Stimulated activated CD8-positive, alpha-beta memory T cell treated with anti-CD3 and anti-CD28 coated beads, Interleukin-2, amount 100 ng/mL, for 1 hour (primary cell): ENCODE measurements at places on chromosomes 1 and 21.

- DNase-seq, result no peak
Observed at GRCh38 chr1:64472040-64472376, 2.1 kb downstream of the CACHD1 start.

DNA sequence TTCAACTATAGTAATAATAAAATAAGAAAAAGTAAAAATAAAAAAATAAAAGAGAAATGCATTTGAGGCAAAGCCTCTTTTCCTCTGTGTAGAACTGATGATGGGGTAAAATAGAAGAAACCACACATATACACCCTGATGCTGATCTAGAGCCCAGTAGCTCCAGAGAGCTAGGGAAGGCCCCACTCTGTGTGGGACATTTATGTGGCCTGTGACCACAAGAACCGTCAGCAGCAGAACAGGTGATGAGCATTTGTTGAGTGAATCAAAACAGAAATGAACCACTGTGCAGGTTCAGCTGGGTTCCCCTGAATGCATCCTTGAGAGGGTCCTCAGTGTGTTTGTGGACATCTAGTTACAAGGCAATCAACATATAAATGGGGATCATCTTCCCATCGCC lies 221.8 kb upstream of the HOOK1 start:
- DNase-seq, result no peak

GRCh38 chr1:217139513-217139912 lies 416.3 kb upstream of the ESRRG start:
- DNase-seq, result no peak

- no peak for DNase-seq
Observed at GRCh38 chr21:28387220-28387619, 605.5 kb downstream of the LTN1 start.

GRCh38 chr1:156926175-156926574 lies 5.7 kb downstream of the LRRC71 start:
- DNase-seq, result no peak

GRCh38 chr1:65480684-65481405 lies 60.4 kb downstream of the LEPR start:
- no peak for DNase-seq

- no peak for DNase-seq
Observed at GRCh38 chr21:21046063-21046462, 47.9 kb downstream of the NCAM2 start.

DNA sequence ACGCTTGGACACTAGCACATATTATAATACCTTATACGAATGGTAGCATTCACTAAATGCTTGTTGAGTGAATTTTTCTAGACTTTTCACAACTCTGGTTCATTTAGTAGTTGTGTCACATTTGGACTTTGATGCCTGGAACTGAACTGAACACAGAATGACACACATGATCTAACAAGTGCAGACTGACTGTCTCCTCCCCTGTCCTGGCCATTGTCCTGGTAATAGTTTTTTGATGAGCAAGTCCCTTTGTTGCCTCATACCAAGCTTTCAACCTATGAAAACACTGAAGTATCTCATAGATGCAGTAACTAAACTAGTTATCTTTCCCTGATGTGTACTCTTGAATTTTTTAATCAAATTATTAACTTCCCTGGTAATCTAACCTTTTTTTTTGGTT lies 66.4 kb downstream of the LRRC8D start:
- no peak for DNase-seq

DNA sequence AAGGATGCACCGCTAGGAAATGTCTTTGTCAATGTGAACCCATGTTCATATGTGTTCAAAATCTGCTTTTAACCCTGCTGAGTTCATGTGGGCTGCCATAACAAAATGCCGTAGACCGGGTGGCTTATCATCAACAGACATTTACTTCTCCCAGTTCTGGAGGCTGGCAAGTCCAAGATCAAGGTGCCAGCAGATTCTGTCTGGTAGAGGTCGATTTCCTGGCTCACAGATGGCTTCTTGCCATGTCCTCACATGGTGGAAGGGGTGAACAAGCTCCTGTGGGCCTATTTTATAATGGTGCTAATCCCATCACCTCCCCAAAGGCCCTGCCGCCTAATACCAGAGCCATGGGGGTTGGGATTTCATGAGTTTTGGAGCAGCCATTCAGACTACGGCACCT lies 4.6 kb upstream of the CDCP2 start:
- no peak for DNase-seq

DNA sequence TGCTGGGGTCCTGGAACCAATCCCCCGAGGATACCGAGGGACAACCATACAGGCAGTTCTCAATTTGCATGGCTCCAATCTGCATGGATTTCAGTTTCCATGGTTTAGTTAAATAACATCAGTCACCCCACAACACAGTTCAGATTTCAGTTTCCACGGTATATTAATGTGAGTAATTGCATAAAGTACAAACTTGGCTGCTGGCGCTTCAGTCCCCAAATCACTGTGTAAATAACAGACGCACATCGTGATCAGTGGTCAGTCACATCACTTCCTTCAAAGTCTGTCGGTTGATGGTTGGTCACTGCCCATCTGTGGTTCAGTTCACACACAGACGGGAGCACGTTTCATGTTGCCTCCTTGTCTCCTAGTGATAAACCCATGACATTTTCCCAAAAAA lies 66.4 kb upstream of the LPGAT1 start:
- DNase-seq, result no peak

DNA sequence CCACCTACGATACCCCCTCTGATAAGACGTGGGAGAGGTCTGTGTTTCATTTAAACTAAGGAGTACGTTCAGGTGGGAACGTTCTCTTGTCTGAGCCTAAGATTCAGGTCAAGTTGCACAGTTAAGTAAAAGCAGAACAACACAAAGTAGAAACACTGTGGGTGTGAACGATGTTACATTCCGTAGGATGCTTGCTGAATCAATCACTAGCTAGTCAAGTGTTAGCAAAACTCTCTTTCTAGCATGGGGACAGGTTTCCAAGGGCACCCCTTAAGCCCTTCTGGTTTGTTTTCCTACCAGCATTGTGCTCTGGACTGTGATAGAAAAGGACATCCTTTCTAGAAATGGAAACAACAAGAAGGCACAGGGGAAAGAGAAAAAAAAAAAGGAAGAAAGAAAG lies 13.3 kb downstream of the C1orf162 start:
- no peak for DNase-seq

GRCh38 chr1:16286122-16286521 lies 49.1 kb upstream of the CPLANE2 start:
- DNase-seq, result no peak

DNA sequence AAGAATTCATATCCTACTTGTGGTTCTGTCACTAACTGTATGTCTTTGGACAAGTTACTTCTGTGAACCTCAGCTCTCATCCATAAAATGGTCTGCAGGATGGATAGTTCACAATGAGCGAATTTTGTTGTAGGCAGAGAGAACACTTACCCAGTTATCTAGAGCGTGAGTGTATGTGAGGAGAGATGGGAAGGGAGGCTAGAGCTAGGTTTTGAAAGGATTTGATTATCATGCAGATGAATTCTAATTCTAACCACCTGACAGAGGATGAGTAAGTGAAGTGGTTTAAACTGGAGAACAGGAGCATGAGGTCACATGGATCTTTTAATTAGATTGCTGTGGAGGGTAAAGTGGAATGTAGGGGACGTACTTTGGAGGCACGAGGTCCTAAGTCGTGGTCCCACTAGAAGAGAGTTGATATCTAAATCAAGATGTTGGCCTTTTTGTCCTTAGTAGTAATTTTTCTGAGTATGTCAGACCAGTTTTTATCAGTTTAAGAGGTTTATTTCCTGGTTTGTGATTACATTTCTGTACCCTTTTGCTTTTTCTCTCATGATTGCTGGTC lies 5.0 kb downstream of the SUCO start:
- no peak for DNase-seq

- DNase-seq, result no peak
Observed at GRCh38 chr1:243258731-243259130, 2.9 kb downstream of the SDCCAG8 start.

DNA sequence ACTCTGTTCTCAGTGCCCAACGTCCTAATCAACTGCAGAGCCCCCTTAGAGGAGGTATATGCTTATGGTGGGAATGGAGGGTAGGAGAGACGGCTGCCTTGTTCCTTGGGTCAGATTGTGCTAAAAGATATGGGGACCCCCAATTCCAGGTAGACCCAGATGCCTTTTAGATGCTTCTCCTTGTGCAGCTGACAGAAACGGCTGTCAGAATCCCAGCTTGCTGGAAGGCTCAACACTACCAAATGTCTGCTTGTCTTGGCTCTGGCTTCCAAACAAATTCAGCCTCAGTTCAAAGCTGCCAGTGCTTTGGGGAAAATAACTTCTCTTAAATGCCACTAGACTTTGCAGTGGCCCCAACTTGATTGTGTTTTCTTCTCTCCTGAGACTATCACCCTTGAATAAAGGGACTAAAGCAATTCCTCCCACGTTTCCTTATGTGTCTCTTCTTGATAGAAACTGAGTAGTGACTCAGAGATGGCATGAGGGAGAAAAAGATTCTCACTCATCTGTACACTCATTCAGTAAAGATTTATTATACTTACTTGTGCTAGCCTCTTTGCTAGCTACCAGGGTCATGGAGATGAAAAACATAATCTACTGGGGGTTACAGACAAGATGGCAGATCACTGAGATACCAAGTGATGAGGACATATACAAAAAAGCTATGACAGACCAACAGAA lies 3.4 kb upstream of the RNF19B start:
- DNase-seq, result no peak

- no peak for DNase-seq
Observed at GRCh38 chr1:57450981-57451380, 27.1 kb upstream of the DAB1 start.

GRCh38 chr1:961132-961669 lies 817 bp downstream of the KLHL17 start:
- no peak for DNase-seq

- no peak for DNase-seq
Observed at GRCh38 chr1:160049101-160049500, 17.3 kb upstream of the PIGM start.

DNA sequence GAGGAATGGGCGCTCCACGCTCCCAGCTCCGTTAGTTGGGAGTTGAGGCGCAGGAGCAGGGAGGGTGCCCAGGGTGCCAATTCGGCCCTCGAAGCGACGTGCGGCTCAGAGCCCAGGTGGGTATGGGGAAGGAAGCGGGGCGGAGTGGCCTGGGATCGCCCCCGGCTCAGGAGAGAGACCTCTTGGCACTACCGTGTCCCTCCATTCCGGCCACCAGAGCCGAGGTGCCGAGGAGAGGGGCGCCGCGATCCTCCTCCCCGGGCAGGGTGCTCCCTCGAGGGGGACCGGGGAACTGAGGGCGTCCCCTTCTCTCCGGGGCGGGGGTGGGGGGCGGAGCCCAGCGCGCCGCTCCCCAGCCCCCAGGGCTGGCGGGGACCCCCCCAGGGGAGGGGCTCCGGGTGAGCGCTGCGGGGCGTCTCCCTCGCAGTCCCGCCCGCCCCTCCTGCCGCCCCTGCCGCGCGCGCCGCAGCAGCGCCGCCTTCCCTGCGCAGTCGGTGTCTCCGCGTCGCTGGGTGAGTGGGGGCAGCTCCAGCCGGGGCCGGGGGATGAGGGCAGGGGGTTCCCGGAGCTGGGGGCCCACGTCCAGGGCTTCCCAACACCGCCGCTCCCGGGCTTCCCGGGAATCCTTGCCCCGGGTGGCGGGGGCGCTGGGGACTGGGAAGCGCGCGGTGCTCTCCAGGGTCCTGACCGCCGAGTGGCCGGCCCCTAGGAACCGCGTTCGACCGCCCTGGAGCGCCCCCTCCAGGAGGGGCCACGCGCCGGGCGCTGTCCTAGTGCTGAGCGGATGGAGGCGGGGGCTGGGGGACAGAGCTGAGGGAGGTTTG lies at the start of gene HPCA:
Gene HPCA, plus strand, starts transcription at position 488 of the 824 bp plus-strand sequence. CDS start 2,408 bp downstream, outside the sequence.
- DNase-seq, result no peak

GRCh38 chr1:225468270-225469020 lies 40.6 kb upstream of the LBR start:
- no peak for DNase-seq

DNA sequence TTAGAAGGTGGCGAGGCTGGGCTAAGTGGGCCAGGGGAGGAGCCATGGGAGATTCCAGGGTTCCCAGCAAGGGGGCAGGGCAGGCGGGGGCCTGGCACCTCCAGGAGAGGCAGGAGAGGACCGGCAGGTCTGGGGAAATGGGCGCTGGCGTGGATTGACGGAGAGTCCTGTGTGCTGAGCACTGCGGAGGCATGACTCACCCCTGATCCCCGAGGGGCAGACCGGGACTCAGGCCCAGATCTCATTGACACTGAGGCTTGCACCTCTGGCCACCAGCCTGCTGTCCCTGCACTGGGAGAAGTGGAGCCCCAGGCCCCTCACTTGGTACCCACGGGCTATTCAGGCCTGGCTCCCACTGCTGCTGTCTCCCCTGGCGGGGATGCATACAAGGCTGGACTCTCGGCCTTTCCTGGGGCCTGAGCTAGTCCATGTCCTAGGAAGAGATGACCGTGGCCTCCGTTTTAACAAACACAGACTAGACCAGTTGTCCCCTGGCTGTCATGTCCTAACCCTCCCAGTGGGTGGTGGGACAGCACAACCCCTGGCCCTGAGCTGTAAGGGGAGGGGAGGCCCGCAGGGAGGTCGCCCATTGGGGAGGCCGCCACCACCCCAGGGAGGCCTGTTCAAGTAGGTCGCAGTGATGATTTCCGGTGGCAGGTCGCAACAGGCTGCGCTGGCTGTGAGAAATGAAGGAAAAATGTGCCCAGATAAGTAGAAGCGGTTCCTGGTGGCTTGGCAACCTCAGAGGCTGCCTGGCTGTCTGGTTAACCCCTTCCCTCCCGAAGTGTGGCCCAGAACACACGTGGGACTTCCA lies 39.7 kb downstream of the RIPK4 start:
- no peak for DNase-seq

GRCh38 chr1:209585672-209586071 lies 2.2 kb downstream of the CAMK1G start:
- no peak for DNase-seq

GRCh38 chr1:158199849-158200248 lies 19.2 kb downstream of the CD1D start:
- no peak for DNase-seq

DNA sequence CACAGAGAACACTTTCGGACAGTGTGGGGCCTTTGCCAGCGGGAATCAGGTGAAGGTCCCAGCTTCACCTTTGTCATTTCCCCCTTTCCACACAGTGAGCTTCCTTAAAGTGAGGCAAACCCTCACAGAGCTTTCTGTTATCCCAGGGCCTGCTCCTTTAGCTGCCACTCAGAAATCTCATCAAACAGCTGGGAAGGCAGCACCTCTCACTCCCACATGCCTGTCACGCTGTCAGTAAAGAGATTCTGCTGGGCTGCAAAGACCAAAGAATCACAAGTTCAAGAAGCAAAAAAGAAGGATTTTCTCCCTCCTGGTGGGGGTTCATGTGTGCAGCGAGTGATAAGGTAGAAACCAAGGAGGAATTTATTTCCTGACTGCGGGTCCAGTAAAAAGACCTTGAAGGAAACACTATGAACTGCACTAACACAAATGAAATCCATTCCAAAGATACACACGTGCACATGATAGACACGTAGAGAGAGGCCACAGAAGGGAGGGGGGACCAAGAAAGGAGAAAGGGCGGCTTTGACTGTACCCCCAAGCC lies 44.0 kb downstream of the HTR6 start:
- no peak for DNase-seq

DNA sequence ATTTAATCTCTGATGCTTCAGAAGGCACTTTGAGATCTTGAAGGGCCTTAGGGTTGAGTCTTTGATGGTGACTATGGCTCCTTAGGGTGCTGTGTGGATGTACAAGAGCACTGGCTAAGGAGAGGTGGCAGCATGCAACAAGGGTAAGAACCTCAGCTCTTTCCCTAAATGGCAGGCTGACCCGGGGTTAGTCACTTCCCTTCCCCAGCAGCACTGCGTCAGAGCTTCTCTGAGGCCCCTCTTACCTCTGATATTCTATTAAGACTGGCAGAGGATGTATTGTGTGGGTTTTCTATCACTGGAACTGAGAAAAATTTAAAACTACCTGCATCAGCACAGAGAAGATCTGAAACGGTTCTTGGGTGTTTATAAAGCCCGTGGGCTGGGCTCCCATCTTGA lies 11.8 kb downstream of the C1orf116 start:
- DNase-seq, result no peak

- DNase-seq, result no peak
Observed at GRCh38 chr1:115643666-115644065, 1.9 kb downstream of the VANGL1 start.
